ENCODE measurements at places on chromosomes 7 and 10. TPM values are rescaled to one million over a fixed set of nuclear protein-coding genes. Genes with fewer than 3 reads are reported as not detected.

DNA sequence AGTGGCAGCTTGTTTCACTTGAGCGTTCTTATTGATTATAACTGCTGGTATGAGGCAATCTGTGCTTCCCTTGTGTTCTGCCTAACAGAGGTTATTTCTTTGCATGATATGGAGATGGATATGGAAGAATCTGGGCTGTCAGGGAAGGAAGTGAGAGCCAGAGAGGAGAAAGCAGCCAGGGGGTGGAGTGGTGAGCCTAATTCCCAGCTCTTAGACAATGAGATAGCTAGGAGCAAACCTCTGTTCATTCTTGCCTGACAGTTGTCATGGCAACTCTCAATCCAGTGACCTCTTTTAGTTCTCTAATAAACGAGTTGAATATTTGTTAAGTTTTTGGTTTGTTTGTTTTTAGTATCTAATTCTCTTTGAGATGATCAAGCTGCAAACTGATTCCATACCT is 214.3 kb downstream of the NRG3 start:
- no peak overlapping the region for H3K4me3 ChIP-seq
- DNase-seq, result no peak
- no peak overlapping the region for H3K27ac ChIP-seq
- no peaks in the 10 kb centered on the region for H3K27me3 ChIP-seq
- no peaks in the 10 kb centered on the region for H3K4me1 ChIP-seq

USP6NL gene
- 5.4 TPM for total RNA-seq

OPN1SW gene
- total RNA-seq, result not detected

SH2B2 gene
- 3.2 TPM for total RNA-seq

DNA sequence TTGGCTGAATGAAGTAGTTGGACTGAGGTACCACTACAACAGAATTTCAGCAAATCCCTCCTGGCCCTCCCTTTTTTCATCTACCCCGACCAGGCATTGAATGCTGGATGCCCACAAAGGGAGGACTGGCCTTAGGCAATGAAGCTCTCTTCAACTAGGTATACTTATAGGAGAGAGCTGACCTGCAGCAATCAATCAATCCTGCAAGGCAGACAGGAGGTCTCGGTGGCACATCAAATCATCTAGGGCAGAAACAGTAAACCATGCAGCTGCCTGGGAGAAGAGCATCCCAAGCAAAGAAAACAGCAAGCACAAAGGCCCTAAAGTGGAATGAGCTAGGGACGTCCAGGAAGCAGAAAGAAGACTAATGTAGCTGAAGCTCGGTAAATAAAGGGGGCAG is 2.4 kb upstream of the ABRAXAS2 start:
- H3K4me1 ChIP-seq, result peaks cover 19% of the 10 kb centered on the region
- H3K4me3 ChIP-seq, result no peak overlapping the region
- no peaks in the 10 kb centered on the region for H3K27me3 ChIP-seq
- no peaks in the 10 kb centered on the region for H3K36me3 ChIP-seq

GARIN1A gene
- 0.07 TPM for total RNA-seq

DNA sequence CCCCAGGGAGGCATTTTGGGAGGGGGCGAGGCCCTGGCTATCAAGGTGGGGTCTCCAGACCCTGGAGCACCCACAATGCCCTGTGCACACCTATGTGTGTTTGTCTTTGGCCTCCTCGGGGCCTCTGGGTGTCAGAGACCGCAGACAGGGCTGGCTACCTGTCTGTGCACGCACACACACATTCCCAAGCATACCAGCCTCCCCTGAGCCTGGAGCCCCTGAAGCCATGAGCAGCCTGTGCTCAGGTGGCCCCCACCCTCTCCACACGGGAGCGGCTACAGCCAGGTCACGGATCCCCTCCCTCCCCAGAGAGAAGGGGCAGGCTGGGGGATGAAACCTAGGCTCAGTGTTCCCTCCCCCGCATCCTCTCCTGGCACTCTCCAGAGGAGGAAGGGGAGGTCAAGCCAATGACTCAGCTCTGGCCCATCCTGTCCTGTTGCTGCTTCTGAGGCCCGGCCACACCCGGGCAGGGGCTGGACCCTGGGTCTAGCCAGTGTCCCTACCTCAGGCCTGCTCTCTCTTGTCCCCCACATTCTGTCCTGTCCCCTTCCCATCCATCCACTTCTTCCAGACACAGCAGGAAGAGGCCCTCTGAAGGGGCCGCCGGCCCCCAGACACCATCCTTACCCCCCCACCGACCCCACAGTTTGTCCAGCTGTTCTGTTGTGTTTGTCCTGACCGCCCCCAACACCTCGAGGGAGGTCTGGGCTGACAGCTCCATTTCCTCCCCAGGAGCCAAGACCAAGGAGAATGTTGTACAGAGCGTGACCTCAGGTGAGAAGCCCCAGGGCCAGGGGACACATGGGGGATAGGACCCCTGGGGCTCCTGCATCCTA is 720 bp downstream of the SNCG start:
- peak; percentile 4 for DNase-seq
- H3K27me3 ChIP-seq, result no peaks in the 10 kb centered on the region
- H3K4me3 ChIP-seq, result no peak overlapping the region
- H3K27ac ChIP-seq, result no peak overlapping the region
- no peaks in the 10 kb centered on the region for H3K36me3 ChIP-seq
- no peaks in the 10 kb centered on the region for H3K4me1 ChIP-seq

DNA sequence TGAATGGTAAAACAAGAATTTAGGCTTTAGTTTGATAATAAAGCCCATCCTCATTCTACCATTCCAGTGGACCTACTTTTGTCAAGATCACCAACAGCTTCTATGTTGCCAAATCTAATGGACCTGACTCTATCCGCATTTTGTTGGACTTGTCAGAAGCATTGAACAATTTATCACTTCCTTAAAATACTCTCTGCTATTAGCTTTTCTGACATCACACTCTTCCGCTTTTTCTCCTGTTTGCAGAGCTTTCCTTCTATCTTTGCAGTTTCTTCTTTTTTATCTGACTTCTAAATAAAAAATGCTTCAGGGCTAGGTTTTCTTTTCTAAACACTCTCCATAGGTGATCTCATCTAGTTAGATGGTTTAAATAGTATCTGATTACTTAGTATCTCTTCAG is 42.7 kb upstream of the SMIM30 start:
- peaks cover 6% of the 10 kb centered on the region for H3K27me3 ChIP-seq
- no peak overlapping the region for H3K4me3 ChIP-seq

DNA sequence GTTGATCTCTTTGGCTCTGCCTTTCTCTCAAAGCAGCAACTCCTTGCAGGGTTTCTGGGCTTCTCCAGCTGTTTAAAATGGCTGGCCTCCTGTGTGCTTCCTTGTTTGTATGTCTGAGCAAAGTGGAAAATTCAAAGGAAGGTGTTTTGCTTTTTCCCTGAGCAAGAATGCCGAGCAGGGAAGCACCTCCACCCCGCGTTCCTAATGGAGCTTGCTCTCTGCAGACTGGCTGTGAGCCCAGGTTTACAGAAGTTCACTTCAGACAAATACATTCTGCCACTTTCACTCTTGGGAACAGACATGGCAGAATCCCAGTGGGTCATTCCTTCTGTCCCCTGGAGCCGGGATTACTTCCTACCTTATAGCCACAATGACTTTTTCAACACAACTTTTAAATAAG is 181.8 kb upstream of the AGK start:
- DNase-seq, result no peak
- no peak overlapping the region for H3K4me3 ChIP-seq
- H3K27me3 ChIP-seq, result peaks cover 6% of the 10 kb centered on the region
- H3K27ac ChIP-seq, result no peak overlapping the region
- H3K36me3 ChIP-seq, result no peaks in the 10 kb centered on the region
- no peaks in the 10 kb centered on the region for H3K4me1 ChIP-seq

GRCh38 chr7:72430531-72430930 is 18.4 kb upstream of the CALN1 start:
- H3K27me3 ChIP-seq, result peaks cover 2% of the 10 kb centered on the region
- no peak overlapping the region for H3K27ac ChIP-seq
- no peaks in the 10 kb centered on the region for H3K4me1 ChIP-seq
- H3K4me3 ChIP-seq, result no peak overlapping the region
- H3K36me3 ChIP-seq, result no peaks in the 10 kb centered on the region
- no peak for DNase-seq

FXYD4 gene
- not detected for total RNA-seq

DNA sequence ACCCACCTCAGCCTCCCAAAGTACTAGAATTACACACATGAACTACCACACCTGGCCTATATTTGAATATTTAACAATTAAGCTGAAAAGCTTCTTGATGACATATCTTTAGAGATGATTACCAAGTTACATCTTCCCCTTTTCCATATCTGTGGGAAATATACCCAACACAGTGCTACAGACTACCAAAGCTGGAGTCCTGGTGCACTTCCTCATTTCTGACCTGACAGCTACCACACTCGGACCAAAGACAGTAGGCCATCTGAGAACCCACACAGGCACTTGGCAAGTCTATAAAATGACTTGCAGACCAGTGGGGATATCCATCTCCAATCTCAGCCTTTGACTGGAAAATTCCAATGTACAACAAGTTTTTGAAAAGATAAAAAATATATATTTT is 270.4 kb upstream of the KLF14 start:
- peaks cover 38% of the 10 kb centered on the region for H3K36me3 ChIP-seq
- H3K27ac ChIP-seq, result no peak overlapping the region
- no peak overlapping the region for H3K4me3 ChIP-seq

DNA sequence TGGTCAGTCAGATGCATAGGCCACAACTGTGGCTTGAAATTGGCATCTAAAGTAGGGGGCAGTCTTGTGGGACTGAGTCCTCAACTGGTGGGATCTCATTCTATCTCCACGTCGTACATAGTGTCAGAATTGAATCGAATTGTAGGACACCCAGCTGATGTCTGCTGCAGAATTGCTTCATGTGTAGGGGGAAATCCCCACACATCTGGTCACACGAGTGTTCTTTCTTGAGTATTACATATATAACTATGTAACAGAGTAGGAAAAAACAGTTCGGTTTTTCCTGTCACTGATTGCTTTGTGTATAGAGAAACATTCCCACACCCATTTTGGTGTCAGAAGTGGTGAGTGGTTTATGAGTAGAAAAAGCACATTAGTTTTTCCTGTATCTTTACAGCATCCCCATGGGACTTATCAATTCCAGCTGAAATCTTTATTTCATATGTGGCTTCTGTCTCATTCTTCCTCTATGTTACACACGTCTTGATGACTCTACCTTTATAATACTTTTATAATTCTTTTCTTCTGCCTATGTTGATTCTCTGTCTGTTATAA is 79.4 kb upstream of the PCGF5 start:
- no peaks in the 10 kb centered on the region for H3K36me3 ChIP-seq
- no peak for DNase-seq
- no peak overlapping the region for H3K27ac ChIP-seq
- peaks cover 11% of the 10 kb centered on the region for H3K4me1 ChIP-seq
- H3K27me3 ChIP-seq, result peaks cover 5% of the 10 kb centered on the region

DNA sequence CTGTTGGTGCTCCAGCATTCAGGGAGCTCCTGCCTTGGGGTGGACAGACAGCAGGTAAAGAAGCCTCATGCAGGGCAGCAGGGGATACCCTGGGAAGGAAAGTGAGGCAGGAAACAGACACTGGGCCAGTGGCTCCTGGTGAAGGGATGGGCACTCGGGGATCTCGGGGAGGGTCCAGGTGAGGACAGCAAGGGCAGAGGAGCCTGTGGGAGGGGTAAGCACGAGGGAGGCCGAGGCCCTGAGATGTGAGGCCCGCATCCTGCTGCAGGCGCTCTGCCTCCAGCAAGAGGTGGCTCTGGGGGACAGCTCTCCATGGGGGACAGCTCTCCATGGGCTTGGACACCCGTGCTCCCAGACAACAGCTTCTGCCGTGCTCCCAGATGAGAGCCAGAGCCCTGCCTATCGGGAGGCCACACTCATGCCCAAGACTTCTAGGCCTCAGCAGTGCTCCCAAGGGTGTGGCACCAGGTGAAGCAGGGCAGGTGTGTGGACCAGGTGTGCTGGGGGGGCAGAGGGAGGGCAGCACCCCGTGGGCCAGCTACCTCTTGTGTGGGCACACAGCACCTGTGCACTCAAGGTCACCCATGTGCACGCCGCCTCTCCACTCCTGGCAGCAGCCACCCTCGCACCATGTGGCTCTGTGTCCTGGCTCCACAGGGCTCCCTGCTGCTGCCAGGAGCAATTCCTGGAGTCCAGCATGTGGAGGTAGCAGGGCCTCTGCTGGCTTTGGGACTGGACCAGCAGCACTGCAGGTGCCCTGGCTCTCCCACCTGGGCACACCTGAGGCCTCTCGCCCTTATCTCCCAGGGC is 93.6 kb upstream of the INSIG1 start:
- no peaks in the 10 kb centered on the region for H3K27me3 ChIP-seq
- H3K4me3 ChIP-seq, result no peak overlapping the region
- H3K36me3 ChIP-seq, result peaks cover 6% of the 10 kb centered on the region

- H3K27ac ChIP-seq, result peak overlapping the region; percentile 72
- H3K27me3 ChIP-seq, result no peaks in the 10 kb centered on the region
- peaks cover 33% of the 10 kb centered on the region for H3K4me1 ChIP-seq
- peak overlapping the region; percentile 33 for H3K4me3 ChIP-seq
- peaks cover 13% of the 10 kb centered on the region for H3K36me3 ChIP-seq
- DNase-seq, result no peak
Measured at GRCh38 chr7:7257899-7258692, 75.8 kb downstream of the C1GALT1 start.

DNA sequence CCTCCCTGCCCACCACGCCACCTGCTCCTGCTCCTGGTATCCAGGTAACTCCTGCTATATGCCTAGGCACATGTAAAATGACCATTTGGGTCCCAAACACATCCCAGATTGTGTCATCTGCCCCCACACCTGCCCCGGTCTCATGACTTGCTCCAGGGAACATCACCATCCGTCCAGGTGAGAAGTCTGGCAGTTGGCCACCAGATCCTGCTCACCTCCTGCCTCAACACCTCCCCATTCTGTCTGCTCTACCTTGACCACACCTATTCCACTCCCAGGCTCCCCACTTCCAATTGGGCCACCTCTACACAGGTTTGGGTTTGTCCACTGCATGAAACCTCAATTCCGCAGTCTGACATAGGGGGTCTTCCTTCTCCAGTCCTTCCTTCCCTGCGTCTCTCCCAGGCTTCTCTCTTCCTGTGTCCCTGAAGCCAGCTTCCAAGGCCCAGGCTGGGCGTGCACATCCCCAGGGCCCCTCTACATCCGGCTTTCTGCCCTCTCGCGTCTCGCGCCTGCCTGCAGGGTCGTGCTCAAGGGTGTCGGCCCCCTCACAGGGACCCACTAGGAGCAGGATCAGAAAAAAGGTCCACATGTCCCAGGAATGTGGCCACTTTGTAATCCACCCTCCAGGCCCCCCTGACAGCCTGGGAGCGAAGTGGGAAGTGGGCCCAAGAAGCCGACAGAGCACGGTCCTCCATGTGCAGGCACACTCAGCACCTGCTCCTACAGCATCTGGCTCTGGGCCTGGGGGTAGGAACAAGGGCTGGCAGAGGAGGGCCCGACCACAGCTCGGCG is 49.3 kb upstream of the DAGLB start:
- H3K36me3 ChIP-seq, result no peaks in the 10 kb centered on the region
- no peaks in the 10 kb centered on the region for H3K27me3 ChIP-seq
- no peak overlapping the region for H3K27ac ChIP-seq
- DNase-seq, result no peak
- H3K4me1 ChIP-seq, result no peaks in the 10 kb centered on the region
- H3K4me3 ChIP-seq, result no peak overlapping the region

RABGEF1 gene
- total RNA-seq, result 22.5 TPM

- no peak for DNase-seq
- H3K27me3 ChIP-seq, result no peaks in the 10 kb centered on the region
- no peak overlapping the region for H3K4me3 ChIP-seq
Measured at GRCh38 chr7:114534953-114535352, 120.3 kb downstream of the FOXP2 start.

Data from activated CD4-positive, alpha-beta T cell treated with anti-CD3 and anti-CD28 coated beads for 36 hours (primary cell).